ENCODE measurements at places on chromosomes 2 and 18. TPM values are rescaled to one million over a fixed set of nuclear protein-coding genes. Genes with fewer than 3 reads are reported as not detected.

- H3K4me1 ChIP-seq: no peaks in the 10 kb centered on the region
- no peak overlapping the region for H3K27ac ChIP-seq
- no peaks in the 10 kb centered on the region for H3K36me3 ChIP-seq
- H3K27me3 ChIP-seq: no peaks in the 10 kb centered on the region
- H3K4me3 ChIP-seq: no peak overlapping the region
These were observed 81.8 kb upstream of the HPCAL1 start for GRCh38 chr2:10220902-10221391.

- no peaks in the 10 kb centered on the region for H3K4me1 ChIP-seq
- DNase-seq: no peak
- H3K4me3 ChIP-seq: no peak overlapping the region
These were observed 10.0 kb upstream of the TTR start for GRCh38 chr18:31581498-31582197.

GRCh38 chr2:71699428-71699827 lies 246.1 kb downstream of the DYSF start:
- DNase-seq: no peak
- no peaks in the 10 kb centered on the region for H3K36me3 ChIP-seq
- H3K4me3 ChIP-seq: no peak overlapping the region
- H3K27me3 ChIP-seq: no peaks in the 10 kb centered on the region

- H3K27me3 ChIP-seq: no peaks in the 10 kb centered on the region
- DNase-seq: no peak
- no peaks in the 10 kb centered on the region for H3K36me3 ChIP-seq
- H3K4me1 ChIP-seq: no peaks in the 10 kb centered on the region
- H3K4me3 ChIP-seq: no peak overlapping the region
- no peak overlapping the region for H3K27ac ChIP-seq
These were observed 30.1 kb downstream of the EFR3B start for GRCh38 chr2:25071966-25072365.

- no peaks in the 10 kb centered on the region for H3K36me3 ChIP-seq
- H3K4me3 ChIP-seq: no peak overlapping the region
- no peaks in the 10 kb centered on the region for H3K27me3 ChIP-seq
- H3K4me1 ChIP-seq: peaks cover 3% of the 10 kb centered on the region
- DNase-seq: no peak
- no peak overlapping the region for H3K27ac ChIP-seq
These were observed 19.4 kb upstream of the KIF1A start for GRCh38 chr2:240839152-240840143.

- no peak overlapping the region for H3K27ac ChIP-seq
- H3K27me3 ChIP-seq: no peaks in the 10 kb centered on the region
- peak; percentile 79 for DNase-seq
- peaks cover 11% of the 10 kb centered on the region for H3K36me3 ChIP-seq
- H3K4me1 ChIP-seq: no peaks in the 10 kb centered on the region
These were observed 67.4 kb downstream of the STEAP3 start for GRCh38 chr2:119290859-119291587.

The HOXD8 gene
- 19.8 TPM for total RNA-seq

The CMPK2 gene
- 9.4 TPM for total RNA-seq

The TANC1 gene
- total RNA-seq: 45.4 TPM

The CHST9 gene
- total RNA-seq: 0.21 TPM

All from ascending aorta (tissue), 2 donors.